Nasal cavity respiratory epithelium epithelial cell of viscerocranial mucosa (primary cell): ENCODE measurements at places on chromosomes 16 and 17. TPM values are rescaled to one million over a fixed set of nuclear protein-coding genes. Genes with fewer than 3 reads are reported as not detected.

KIF19 gene
- total RNA-seq, result 0.07 TPM in 1 of 2 replicates, not detected in the other

RCVRN gene
- total RNA-seq, result not detected in 2 replicates

ITGB4 gene
- total RNA-seq, result 488 and 974 TPM in 2 replicates

ZNF771 gene
- 6.0 and 8.2 TPM in 2 replicates for total RNA-seq

ADAD2 gene
- total RNA-seq, result not detected in 2 replicates
